Urinary bladder (tissue), 4 donors: ENCODE measurements at places on chromosomes 6 and 20. TPM values are rescaled to one million over a fixed set of nuclear protein-coding genes. Genes with fewer than 3 reads are reported as not detected.
A peak's percentile ranks its signal among the peaks of the same experiment; 100 is the strongest.

The MCHR2 gene
- total RNA-seq = 0.48 TPM

DNA sequence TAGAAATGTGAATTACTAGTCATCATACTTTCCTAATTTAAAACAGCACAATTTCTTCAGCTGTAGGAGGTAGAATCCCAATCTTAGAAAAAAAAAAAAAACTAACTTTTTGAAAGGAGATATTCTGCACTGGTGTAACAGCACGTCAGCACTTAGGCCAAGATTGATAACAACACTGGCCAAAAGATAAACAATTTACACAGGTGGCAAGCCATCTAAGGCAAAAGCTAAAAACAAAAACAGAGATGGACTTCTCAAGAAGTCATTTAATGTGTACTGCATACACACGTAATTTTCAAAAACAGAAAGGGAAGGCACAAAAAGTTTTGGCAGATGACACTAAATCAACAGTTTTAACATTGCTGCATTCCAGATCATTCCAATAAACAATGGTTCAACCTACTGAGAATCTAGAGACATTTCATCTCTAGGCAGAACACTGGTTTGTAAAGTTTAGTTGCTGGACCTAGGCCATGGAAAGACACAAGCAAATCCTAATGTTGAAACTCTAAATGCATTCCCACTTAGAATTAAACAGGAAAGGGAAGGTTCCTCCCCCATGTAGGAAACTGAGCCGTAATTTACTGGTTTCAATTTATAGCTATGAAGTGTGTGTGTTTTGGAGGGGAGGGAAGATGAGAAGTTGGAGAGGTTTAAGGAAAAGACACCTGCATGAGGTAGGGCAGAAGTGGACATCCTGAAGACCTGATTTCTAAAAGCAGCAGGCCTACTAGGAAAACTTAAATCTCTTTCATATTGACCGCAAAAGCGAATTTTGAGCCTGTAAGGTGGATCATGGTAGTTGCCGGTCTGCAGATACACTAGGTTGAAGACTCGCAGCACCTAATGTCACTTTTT lies 1.3 kb downstream of the GCLC start:
- no peak for DNase-seq

DNA sequence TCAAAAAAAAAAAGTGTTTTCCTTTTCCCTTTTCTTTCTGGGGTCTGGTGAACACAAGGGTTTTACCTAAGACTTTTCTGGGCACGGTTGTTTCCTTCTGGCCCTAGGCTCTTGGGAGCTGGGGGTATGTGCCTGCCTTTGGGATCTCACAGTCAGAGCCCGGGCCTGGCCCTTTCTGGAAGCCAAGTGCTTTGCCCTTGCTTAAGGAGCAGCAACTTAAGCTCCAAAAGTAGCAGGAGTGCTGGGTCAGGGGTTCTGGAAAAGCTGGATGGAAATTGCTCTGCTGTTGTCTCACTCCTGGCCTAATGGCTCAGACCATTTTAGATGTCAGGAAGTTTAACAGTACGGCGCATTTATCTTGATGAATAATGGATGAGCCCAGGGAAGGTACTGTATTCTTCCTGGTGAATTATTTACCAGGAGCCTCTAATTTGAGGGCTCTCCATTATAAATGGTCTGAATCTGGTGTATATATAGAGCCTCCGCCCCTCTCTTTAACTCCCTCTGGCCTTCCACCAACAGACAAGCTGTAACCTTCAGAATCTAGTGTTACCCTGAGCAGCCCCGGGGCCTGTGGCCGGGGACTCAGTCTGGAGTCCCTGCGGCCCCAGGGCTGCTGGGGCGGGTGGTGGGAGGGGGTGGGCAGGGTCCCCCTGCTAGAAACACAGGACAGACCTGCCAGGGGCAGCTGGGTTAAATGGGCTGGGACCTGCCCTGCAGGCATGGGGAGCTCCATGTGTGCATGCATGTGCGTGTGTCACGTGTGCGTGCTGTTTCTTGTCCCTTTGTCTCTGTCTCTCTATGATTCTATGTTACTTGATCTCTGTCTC lies 37.5 kb downstream of the PTK7 start:
- no peak for DNase-seq

The KIAA0408 gene
- total RNA-seq = 40.8 TPM

DNA sequence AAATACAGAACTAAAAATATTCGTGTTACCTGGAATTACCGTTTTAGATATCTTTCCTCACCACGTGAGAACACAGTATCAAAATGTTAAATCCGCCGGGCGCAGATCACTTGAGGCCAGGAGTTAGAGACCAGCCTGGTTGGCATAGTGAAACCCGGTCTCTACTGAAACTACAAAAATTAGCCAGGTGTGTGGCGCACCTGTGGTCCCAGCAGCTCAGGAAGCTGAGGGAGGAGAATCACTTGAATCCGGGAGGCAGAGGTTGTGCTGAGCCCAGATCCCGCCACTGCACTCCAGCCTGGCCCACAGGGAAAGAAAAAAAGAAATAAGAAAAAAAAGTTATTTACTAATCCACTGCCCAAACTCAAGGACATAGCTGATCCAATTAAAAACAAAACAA lies 4.8 kb upstream of the DDX43 start:
- no peak for DNase-seq

The MYLK4 gene
- 4.0 TPM for total RNA-seq

DNA sequence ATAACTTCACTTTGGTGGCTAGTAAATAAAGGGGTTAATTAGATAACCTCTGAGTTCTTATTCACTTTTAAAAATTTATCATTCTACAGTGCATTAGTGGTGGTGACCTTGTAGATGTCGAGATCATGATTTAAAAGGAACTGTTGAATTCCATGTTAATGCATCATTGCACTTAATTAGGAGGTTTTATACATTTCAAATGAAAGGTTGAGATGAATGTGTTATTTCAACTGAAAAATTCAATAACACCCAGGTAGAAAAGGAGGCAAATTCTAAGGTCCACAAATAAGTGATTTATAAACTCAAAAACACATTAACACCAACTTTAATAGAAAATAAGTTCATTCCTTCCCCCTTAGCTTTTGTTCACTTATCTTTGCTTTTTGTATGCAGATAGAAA lies 58.3 kb upstream of the TMEM170B start:
- DNase-seq = no peak

The PAQR8 gene
- 15.4 TPM for total RNA-seq

The SEL1L2 gene
- total RNA-seq = 1.9 TPM

GRCh38 chr6:17091122-17091521 lies 10.7 kb upstream of the STMND1 start:
- no peak for DNase-seq

The PHACTR3 gene
- 2.7 TPM for total RNA-seq

DNA sequence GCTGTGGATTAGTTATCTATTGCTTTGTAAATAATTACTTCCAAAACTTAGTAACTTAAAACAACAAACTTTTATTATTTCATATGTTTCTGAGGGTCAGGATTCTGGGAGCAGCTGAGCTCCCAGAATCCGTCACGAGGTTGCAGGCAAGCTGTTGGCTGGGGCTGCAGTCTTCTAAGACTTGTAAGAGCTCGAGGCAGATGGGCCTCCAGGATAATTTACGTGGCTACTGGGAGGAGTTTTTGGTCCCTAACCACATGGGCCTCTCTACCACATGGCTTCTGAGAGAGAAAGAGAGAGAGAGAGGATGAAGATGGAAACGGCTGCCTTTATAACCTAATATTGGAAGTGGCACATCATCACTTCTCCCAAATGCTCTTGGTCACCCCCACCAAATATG lies 64.9 kb upstream of the SULF2 start:
- DNase-seq = no peak

The ENTPD6 gene
- total RNA-seq = 19.2 TPM

DNA sequence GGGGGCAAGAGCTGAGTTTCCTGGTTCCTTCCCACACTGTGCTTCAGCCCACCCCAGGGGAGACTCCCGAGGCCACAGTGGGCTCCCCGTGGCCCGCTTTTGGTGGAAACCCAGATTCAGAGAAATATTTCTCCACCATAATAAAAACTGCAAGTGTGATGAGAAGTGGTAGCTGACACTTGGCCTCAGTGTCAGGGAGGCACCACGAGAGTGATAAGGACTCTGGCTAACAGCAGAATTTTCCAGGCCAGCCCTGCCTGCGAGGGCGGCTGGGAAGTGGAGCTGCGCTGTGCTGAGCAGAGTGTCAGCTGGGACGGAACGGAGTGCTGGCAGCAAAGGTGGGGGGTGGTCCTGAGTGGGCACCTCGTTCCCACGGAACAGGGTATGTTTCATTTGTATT lies 22.5 kb downstream of the SPATA2 start:
- DNase-seq = no peak

GRCh38 chr6:28988536-28989311 lies 16.4 kb downstream of the ZNF311 start:
- no peak for DNase-seq

- DNase-seq = no peak
These were observed 26.4 kb downstream of the COL20A1 start for GRCh38 chr20:63319164-63320040.

The ENPP1 gene
- total RNA-seq = 45.3 TPM

DNA sequence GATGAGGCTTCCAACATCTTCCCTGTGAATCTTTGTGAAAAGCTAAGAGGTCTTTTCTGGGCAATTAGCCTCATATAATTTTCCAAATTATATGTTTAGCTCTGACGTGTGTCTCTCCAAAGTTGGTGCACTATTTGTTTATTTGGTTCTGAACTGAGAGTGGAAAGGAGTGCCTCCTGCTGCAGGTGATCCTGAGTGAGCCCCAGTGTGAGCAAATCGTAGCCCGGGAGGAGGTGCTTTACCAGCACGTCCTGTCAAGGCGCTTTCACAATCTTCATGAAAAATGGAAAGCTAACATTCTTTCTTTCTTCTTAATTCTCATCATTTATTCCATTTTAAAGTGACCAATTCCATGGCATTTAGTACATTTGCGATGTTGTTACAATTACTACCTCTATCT lies 231.9 kb downstream of the BMP2 start:
- DNase-seq = no peak

GRCh38 chr20:23437126-23437899 lies 2.2 kb upstream of the CSTL1 start:
- DNase-seq = no peak

DNA sequence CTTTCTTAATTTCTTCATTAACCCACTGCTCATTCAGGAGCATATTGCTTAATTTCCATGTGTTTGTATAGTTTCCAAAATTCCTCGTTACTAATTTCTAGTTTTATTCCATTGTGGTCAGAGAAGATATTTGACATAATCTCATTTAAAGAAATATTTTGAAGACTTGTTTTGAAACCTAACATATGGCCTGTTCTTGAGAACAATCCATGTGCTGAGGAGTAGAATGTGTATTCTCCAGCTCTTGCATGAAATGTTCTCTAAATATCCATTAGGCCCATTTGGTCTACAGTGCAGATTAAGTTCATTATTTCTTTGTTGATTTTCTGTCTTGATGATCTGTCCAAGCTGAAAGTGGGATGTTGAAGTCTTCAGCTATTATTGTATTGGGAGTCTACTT lies 251.7 kb downstream of the ALDH8A1 start:
- no peak for DNase-seq

DNA sequence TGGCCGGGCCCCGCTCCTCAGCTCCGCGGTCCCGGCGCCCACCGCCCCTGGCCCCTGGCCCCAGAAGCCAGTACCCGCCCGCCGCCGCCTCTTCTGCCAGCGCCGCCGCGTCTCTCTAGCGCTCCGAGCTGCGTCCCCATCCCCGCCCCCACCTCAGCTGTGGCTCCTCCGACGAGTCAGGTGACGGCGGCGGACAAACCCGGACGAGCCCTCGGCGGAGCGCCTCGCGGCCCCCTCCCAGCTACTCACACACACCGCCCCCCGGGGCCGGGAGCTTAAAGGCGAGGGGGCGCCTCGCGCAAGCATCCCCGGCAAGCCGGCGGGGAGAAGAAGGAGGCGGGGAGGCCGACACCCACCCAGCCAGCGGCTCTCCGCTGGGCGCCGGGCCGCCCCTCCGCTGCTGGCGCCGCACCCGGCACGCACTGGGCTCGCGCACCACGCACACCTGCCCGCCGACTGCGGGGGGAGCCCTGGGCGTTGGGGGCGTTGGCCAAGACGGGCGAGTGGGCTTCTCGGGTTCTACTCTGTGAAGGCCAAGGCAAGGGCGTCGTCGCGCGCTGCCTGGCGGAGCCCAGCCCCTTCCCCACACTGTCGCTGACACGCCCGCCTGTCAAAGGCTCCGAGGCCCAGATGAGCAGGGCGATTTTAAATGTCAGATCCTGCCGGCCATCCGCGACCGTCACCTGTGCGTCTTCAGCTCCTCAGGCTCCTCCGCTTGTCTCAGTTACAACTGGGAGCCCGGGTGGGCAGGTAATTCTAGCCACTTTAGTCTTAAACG lies at the start of gene SNAP91:
Gene SNAP91, minus strand, starts transcription at position 132 of the 778 bp plus-strand sequence. CDS start 1,174 bp downstream, outside the sequence.
- peak; percentile 31 for DNase-seq

DNA sequence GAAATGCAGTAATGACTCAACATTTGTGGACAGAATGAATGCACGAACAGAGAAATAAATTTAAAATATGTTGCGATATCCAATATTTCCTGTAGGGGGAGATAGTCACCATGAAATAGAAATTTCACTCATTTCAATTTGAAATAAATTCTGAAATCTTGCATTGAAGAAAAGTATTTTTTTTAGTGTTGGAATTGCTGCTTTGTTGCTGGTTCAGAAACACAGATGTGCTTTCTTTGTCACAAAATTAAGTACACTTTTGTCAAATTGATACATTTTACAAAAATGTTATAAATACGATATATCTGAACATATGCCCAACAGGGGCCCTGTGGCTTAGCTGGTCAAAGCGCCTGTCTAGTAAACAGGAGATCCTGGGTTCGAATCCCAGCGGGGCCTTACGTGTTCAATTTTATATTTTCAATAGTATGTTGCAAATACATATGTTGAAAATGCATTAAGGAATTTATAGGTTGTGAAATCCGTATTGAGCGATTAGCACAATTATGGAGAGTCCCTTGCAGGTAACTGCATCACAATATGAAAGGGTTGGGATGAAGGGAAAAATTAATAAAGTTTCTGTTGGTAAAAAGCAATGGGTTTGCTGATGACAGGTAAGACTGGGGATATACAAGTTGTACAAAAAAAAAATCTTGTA lies 85.4 kb upstream of the PRSS16 start:
- no peak for DNase-seq

- no peak for DNase-seq
These were observed 7.1 kb upstream of the MYLK2 start for GRCh38 chr20:31811796-31812728.

DNA sequence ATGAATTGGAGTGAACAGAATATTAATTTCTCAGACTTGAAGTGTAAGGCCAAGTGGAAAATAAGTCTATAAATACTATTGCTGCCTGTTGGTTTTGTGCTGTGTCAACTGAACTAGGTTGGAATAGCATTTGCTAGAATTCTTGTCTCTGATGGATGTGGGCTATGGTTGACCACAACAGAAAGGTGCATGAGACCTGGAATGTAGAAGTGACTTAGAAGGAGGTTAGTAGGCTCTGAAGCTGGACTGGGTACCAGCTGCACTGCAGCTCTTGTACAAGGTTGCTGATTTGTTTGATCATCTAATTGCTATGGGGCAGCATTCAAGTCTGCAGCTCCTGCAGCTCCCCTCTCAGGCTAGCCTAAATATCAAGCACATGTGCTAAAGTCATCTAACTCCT lies 479.0 kb upstream of the NRSN1 start:
- DNase-seq = no peak

DNA sequence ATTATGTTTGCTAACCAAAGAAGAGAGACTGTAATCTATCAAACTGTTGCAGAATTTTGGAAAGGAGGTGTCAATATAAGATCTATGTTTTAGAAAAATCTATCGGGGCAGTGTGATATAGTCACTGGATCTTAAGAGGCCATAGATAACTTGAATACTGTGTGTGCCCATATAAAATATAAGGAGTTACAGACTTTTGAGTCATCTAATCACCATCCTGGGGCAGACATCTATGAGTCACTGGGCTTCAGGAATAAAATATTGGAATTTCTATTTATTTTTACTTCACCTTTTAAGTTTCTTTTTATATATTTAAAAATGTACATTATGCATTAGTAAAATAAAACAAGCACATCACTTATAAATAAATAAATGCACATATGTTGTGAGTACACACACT lies 509.3 kb upstream of the MAN1A1 start:
- no peak for DNase-seq

The EFCAB8 gene
- total RNA-seq = 0.95 TPM

The TAGAP gene
- total RNA-seq = 2.5 TPM
